ENCODE measurements at places on chromosomes 2 and 18. TPM values are rescaled to one million over a fixed set of nuclear protein-coding genes. Genes with fewer than 3 reads are reported as not detected.

The SLC14A1 gene
- total RNA-seq = not detected

The DYSF gene
- total RNA-seq = 8.5 TPM

The LIMS4 gene
- total RNA-seq = 1.4 TPM

The CELF4 gene
- total RNA-seq = 3.4 TPM

The NEDD4L gene
- total RNA-seq = 69.8 TPM

The FAM237A gene
- not detected for total RNA-seq

DNA sequence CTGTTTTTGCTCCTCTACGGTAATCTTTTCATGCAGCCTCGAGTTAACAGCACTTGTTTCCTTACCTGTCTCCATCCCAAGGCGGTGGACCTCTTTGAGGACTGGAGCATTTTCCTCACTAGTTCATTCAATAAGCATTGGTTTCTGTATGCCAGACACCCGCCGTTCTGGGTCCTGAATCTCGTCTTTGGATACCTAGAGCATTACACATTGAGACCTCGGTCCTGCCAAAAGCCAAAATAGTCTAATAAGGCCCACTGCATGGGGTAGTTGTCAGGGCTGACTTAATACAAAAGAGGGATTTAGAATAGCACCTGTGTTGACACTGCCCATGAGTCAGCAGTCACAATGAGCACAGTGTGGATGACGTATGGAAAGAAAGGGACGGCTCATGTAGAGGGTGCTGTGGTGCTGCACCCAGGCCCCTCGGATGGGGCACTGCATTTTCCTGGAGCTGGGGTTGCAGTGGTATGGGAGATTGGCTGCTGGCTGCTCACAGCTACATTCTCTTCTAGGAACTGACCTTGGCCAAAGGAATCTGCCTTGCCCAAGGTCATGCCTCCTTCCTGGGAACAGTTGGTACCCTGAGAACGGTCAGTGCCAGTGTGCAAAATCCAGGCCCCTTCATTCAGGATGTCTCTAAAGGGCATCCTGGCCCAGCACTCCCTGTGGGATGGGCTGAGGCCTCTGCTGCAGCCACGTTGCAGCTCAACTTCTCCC lies 126.9 kb upstream of the NCK2 start:
- no peaks in the 10 kb centered on the region for H3K36me3 ChIP-seq
- H3K4me1 ChIP-seq = peaks cover 2% of the 10 kb centered on the region
- H3K27ac ChIP-seq = no peak overlapping the region
- H3K4me3 ChIP-seq = no peak overlapping the region

DNA sequence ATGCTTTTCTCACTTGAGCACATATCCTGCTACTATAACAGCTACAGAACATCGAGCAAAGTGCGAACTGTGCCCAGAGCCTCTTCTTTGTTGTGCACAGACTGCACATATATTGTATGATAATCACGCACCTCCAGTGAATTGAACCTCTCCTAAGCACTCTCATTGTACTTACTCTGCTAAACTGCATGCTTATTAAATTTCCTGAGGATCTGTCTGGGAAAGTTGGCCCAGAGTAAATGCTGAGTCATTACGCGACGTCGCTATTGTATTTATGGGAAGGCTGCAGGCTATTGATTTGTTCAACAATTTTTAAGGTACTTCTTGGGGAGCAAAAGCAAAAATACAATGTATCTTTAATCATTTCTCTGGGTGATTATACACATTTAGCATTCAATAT lies 399.6 kb upstream of the DSEL start:
- no peaks in the 10 kb centered on the region for H3K36me3 ChIP-seq
- no peak overlapping the region for H3K27ac ChIP-seq
- no peaks in the 10 kb centered on the region for H3K27me3 ChIP-seq
- H3K4me3 ChIP-seq = no peak overlapping the region
- DNase-seq = no peak

DNA sequence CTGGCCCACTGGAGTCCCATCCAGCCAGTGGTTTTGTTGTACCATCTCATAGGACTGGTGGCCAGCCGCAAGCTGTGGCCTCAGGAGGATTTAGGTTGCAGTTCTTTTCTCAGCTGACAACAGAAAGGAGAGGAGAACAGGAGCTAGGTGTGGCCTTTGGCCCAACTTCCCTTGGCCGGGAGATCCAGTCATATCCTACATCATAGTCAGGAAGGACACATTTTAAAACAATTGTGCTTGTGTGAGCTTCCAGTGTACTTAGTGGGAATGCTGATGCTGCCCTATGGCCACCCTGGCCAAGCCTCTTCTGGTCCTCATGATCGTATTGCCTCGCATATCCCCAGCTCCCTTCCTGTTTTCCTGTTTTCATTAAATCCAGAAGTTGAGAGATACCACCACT lies 98.1 kb downstream of the WDSUB1 start:
- no peak overlapping the region for H3K27ac ChIP-seq
- no peaks in the 10 kb centered on the region for H3K36me3 ChIP-seq
- no peak for DNase-seq
- H3K4me3 ChIP-seq = no peak overlapping the region
- no peaks in the 10 kb centered on the region for H3K27me3 ChIP-seq

DNA sequence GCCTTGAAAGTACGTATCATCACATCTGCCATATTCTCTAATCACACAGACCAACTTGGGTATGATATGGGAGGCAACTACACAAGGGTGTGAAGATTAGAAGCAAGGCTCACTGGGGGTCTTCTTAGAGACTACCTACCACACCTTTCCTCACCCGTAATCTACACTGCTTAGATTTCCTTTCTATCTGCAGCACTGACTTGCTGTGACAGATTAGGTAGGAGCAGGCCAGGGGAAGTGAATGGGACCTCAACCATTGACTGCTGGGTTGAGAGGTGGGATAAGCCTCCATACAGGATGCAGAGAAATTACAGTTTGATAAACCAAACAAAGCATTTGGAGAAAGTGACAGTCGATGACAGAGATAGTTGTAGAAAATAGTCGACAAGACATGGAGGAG lies 119.0 kb upstream of the SERPINE2 start:
- peak; percentile 3 for DNase-seq
- H3K36me3 ChIP-seq = no peaks in the 10 kb centered on the region
- H3K27me3 ChIP-seq = no peaks in the 10 kb centered on the region
- H3K27ac ChIP-seq = no peak overlapping the region

GRCh38 chr2:109141727-109142283 lies 12.8 kb downstream of the SH3RF3 start:
- no peak overlapping the region for H3K4me3 ChIP-seq
- H3K27ac ChIP-seq = no peak overlapping the region
- H3K4me1 ChIP-seq = no peaks in the 10 kb centered on the region
- no peaks in the 10 kb centered on the region for H3K36me3 ChIP-seq
- no peak for DNase-seq
- no peaks in the 10 kb centered on the region for H3K27me3 ChIP-seq

- no peaks in the 10 kb centered on the region for H3K4me1 ChIP-seq
- H3K36me3 ChIP-seq = no peaks in the 10 kb centered on the region
- no peak overlapping the region for H3K27ac ChIP-seq
Observed at GRCh38 chr2:221605751-221606240, 33.7 kb upstream of the EPHA4 start.

DNA sequence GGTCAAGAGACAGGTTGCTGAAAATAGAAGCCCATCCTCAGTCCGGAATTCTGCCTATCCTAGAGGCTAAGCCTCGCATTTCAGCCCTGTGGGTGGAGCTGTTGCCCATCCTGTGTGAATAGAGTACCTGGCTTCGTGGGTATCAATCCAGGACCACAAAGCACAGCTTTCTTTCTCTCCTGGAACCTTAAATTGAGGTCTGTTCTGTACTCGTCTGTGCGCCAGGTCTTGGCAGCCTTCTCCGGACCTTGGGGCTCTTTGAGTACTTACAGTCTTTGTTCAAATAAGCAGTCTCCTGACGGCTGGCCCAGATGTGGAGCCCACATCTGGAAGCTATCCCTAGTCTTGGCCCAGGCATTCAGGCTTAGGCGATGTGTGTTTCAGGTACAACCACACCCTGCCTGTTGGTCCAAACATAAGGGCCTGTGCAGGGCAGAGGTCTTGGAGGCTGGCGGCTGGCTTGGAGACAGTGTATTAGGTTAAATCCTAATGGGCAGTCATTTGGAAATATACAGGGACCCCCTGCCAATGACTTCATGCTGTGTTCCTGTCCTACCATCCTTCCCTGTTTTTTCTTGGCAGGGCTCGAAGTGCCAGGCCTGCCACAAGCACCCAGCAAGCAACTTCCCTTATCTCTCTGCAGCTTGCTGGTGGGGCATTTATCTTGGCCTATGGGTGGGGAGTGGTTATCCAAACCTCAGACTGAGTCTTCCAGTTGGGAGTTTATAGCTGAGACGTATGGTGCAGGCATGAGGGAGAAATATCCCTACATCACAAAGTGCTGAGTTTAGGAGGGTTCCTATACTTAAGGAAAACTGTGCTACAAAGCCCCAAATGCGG lies 294.1 kb downstream of the BCL2 start:
- no peaks in the 10 kb centered on the region for H3K4me1 ChIP-seq
- peaks cover 4% of the 10 kb centered on the region for H3K27me3 ChIP-seq
- no peak overlapping the region for H3K27ac ChIP-seq
- no peak for DNase-seq

- no peaks in the 10 kb centered on the region for H3K36me3 ChIP-seq
- H3K27ac ChIP-seq = no peak overlapping the region
- no peaks in the 10 kb centered on the region for H3K27me3 ChIP-seq
- no peak overlapping the region for H3K4me3 ChIP-seq
- DNase-seq = no peak
Observed at GRCh38 chr2:128986026-128986715, 667.5 kb upstream of the HS6ST1 start.

- no peak overlapping the region for H3K27ac ChIP-seq
- DNase-seq = no peak
- no peaks in the 10 kb centered on the region for H3K4me1 ChIP-seq
- no peak overlapping the region for H3K4me3 ChIP-seq
- H3K36me3 ChIP-seq = no peaks in the 10 kb centered on the region
- H3K27me3 ChIP-seq = no peaks in the 10 kb centered on the region
Observed at GRCh38 chr18:79489899-79490625, 94.3 kb downstream of the NFATC1 start.
